ENCODE measurements at places on chromosomes 12 and 14. TPM values are rescaled to one million over a fixed set of nuclear protein-coding genes. Genes with fewer than 3 reads are reported as not detected.

DNA sequence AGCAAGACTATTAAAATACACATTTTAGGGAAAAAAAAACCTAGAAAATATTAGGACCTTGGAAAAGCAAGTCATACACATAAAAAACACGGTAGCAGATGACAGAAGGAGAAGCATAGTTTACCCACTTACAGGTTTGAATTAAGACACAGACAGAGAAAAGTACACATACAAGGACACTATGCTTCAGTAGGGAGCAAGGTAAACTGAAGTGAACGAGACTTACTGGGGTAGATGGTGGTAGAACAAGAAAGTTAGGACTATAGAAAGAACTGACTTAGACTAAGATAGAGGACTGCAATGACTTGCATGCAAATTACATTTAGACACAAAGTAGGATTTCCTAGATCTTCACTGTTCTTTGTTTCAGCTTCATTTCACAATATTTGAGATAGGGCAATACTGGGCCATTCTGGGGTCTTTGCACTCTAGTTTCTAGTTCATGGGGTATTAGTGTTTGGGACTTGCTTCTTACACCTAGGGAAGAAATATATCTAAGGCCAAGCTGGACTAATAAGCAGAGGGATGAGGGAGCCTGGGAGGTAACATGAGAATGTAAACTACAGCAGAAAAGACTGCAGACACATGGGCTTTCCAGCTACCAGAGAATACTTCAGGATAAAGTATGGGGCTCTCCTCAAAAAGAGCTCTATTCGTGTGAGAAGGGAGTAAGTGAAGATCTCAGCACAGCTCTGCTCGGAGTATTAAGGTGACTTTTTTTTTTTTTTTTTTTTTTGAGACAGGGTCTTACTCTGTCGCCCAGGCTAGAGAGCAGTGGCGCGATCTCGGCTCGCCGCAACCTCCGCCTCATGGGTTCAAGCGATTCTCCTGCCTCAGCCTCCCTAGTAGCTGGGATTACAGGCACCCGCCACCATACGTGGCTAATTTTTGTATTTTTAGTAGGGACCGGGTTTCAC lies 27.7 kb upstream of the STAC3 start:
- no peak overlapping the region for H3K27ac ChIP-seq
- no peak for DNase-seq
- peaks cover 91% of the 10 kb centered on the region for H3K36me3 ChIP-seq
- H3K4me3 ChIP-seq, result no peak overlapping the region

- no peak overlapping the region for H3K4me3 ChIP-seq
- no peaks in the 10 kb centered on the region for H3K36me3 ChIP-seq
- no peaks in the 10 kb centered on the region for H3K4me1 ChIP-seq
- peaks cover 5% of the 10 kb centered on the region for H3K27me3 ChIP-seq
- no peak overlapping the region for H3K27ac ChIP-seq
Observed at GRCh38 chr14:58977366-58977765, 211.1 kb upstream of the DAAM1 start.

- H3K27me3 ChIP-seq, result no peaks in the 10 kb centered on the region
- DNase-seq, result peak; percentile 43
- peaks cover 17% of the 10 kb centered on the region for H3K4me1 ChIP-seq
Observed at GRCh38 chr12:116542345-116542956, 16.7 kb upstream of the MAP1LC3B2 start.

GRCh38 chr14:24297190-24297964 lies 2.2 kb downstream of the DHRS1 start:
- peak overlapping the region; percentile 22 for H3K4me3 ChIP-seq
- H3K27ac ChIP-seq, result peak overlapping the region; percentile 11
- peaks cover 33% of the 10 kb centered on the region for H3K4me1 ChIP-seq
- H3K27me3 ChIP-seq, result no peaks in the 10 kb centered on the region

GRCh38 chr14:69328317-69328716 lies 68.4 kb downstream of the GALNT16 start:
- no peak overlapping the region for H3K27ac ChIP-seq
- no peak overlapping the region for H3K4me3 ChIP-seq
- no peaks in the 10 kb centered on the region for H3K4me1 ChIP-seq
- no peak for DNase-seq

DNA sequence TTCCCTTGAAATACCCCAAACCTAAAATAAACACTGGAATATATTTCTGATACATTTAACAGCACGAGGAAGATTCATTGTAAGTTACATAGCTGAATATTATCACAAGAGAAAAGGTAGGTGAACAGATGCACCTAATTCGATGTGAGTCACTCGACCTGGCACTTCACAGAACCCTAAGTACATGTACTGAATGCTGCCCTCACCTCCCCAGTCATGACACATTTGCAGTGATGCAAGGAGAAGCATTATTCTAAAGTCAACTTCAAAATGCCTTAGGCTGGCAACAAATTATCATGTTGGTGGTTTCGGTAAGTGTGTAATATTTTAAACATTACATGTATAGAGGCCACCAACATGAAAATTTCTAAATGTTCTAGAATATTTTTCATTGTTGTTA lies 35.2 kb upstream of the TMTC2 start:
- H3K4me3 ChIP-seq, result no peak overlapping the region
- no peaks in the 10 kb centered on the region for H3K36me3 ChIP-seq
- H3K27ac ChIP-seq, result no peak overlapping the region
- peak; percentile 94 for DNase-seq
- peaks cover 20% of the 10 kb centered on the region for H3K4me1 ChIP-seq

DNA sequence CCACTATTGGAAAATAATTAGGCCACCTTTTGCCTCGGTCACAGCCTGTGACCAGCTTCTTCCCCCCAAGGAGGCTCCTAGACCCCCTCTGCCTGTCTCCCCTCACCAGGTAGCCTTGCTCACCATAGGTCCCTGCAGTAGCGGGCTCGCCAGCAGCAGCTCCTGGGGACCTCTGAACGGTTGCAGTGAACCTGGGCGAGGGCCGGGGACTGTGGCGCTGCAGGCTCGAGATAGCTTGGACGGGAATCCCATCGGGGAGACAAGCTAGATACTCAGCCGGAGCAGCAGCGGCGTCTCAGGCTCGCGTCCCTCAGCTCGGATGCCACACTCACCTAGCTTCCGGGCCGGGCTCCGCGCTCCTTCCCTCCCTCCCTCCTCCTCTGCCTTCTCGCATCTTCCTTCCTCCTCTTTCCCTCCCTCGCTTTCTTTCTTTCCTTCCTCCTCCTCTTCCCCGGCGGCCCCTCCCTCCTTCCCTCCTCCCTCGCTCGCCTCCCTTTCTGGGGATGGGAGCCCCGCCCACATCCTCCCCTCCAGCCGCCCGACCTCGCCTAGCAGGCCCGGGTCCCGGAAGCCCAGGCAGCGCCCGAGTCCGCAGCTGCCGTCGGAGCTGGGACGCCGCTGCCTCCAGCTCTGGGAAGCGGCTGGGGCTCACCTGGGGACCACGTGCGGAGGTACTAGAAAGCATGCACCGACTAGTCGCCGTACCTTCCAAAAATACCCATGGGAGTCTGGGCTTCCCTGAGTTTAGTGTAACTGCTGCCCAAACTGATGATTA lies at the start of gene BMP4:
Gene BMP4 (minus strand): TSS at position 399 of the 775 bp plus-strand sequence. CDS start 4,603 bp downstream, outside the sequence.
- H3K4me3 ChIP-seq, result no peak within 1 kb of the TSS
- no peaks in the 10 kb centered on the region for H3K27me3 ChIP-seq
- DNase-seq, result no peak
- H3K27ac ChIP-seq, result no peak within 1 kb of the TSS

- H3K4me1 ChIP-seq, result peaks cover 12% of the 10 kb centered on the region
- H3K4me3 ChIP-seq, result no peak overlapping the region
- no peaks in the 10 kb centered on the region for H3K27me3 ChIP-seq
Observed at GRCh38 chr14:51285120-51285519, 45.1 kb downstream of the TMX1 start.

Gene DTX1
- not detected for total RNA-seq

Gene HHIPL1
- total RNA-seq, result 0.10 TPM

Gene IPO4
- total RNA-seq, result 100 TPM
